Effector CD4-positive, alpha-beta T cell (primary cell): ENCODE measurements at places on chromosomes 11 and 22.

DNA sequence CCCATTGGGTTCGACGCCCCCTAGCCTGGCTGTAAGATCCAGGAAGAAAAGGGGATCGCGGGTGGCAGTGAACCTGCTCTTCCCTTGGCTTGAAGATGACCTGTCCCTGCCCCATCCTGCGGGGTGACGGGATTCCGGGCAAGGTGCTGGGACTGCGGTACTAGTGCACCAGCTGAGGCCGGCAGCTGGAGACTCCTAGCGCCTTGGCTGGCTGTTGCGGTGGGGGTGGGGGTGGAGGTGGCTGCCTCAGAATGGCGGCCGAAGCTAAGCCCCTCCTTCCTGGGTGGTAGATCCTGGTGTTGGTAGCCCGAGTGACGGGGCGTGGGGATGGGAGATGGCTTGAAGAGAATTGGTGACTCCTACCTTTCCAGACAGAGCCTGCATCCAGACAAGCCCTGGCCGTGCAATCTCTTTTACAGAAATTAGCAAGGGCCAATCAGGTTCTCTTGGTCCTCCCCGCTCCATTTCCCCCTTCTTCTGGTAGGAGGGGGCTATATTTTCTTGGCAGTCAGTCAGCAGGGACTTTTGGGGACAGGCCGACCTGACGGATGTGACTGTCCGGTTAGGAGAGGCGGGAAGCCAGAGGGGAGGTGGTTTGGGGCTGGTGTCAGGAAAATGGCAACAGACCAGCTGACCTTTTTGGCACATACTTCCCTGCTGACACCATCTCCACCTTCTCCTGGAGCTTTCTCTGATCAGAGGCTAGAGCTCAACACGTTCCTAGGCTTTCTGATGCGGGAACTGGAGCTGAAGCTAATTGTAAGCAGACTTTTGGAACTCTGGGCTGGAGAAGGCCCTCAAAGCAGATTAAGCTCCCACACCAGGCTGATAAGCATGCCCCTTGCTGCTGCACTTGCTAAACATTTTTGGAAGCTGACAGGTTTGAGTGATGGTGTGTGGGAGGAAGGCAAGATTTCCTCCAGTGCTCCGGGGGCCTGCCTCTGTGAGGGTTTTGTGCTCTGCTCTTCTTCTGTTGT, 2.0 kb downstream of the NAV2 start:
- DNase-seq: no peak

GRCh38 chr11:72534371-72535193, 100.3 kb upstream of the CLPB start:
- DNase-seq: no peak

GRCh38 chr11:125287491-125288210, 123.1 kb downstream of the PKNOX2 start:
- no peak for DNase-seq

GRCh38 chr11:76214968-76215548, 8.8 kb upstream of the WNT11 start:
- DNase-seq: no peak

- DNase-seq: no peak
Observed at GRCh38 chr11:75780888-75781287, 12.3 kb downstream of the DGAT2 start.

GRCh38 chr22:31575190-31575589, 78.9 kb downstream of the SFI1 start:
- DNase-seq: no peak

DNA sequence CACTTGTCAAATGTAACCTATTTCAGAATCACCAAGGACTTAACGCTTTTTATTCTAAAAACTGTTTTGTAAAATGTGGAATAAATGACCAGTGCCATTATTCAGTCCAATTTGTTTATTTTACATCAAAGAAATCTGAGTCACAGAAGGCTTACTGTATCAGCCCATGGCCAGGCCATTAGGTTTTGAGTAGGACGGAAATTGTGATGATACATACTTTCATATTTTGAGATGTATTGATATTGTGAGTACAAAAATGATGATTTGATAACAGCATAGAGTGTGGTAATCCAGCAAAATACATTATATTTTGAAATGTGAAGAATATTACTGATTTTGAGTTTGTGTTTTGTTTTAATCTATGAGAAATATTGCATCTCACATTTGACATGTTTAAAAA, 81.1 kb downstream of the PIWIL3 start:
- no peak for DNase-seq

DNA sequence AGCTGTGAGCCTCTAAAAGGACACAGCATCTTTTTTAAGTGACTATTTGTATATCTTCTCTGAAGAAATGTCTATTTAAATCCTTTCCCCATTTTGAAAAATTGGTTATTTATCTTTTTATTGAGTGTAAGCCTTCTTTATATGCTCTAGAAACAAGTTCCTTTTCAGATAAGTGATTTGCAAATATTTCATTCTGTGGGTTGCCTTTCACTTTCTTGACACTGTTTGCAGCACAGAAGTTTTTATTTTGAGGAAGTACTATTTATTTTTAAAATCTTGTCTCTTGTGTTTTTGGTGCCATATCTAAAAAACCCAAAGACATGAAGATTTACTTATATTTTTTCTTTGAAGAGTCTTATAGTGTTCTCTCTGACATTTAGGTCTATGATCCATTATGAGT, 40.1 kb upstream of the LYVE1 start:
- no peak for DNase-seq

DNA sequence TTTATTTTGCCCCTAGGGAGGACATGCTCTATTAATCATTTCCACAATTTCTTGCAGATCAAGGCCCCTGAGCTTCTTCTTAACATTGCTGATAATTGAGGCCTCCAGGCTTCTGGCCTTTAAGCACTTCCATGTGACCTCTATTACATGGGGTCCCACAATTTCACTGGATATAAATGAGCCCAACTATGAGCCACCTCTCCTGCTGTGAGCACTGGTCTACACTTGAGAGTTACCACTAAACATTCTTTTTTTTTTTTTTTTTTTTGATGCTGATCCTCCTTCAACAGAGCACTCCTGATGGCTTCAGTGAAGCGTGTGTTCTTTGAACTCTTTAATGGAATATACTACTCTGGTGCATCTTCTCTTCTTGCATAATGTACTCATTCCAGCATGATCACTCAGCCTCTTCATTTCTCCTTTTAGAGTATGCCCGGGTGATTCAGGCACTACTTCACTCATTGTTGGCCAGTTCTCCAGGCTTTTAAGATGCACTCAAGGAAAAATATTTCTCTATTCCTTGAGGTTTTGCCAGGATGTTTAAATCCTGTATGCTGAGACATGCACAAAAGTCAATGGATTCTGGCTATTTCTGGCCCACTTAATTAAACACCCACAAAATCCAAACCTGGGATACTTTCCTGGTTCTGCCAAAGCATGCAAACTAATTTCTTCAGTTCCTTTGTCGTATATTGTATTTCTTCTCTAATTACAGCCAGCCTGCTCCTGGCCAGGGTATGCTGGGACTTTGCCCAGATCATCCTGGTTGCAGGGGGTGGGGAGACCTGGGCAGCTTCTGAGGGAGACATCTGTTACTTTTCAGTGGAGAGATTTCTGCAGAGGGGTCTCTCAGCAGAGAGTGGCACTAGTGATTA, 257.8 kb upstream of the LUZP2 start:
- no peak for DNase-seq

- no peak for DNase-seq
Observed at GRCh38 chr11:57248780-57249383, 11.8 kb upstream of the APLNR start.

GRCh38 chr11:6646071-6646470, 9.5 kb downstream of the DCHS1 start:
- DNase-seq: no peak

DNA sequence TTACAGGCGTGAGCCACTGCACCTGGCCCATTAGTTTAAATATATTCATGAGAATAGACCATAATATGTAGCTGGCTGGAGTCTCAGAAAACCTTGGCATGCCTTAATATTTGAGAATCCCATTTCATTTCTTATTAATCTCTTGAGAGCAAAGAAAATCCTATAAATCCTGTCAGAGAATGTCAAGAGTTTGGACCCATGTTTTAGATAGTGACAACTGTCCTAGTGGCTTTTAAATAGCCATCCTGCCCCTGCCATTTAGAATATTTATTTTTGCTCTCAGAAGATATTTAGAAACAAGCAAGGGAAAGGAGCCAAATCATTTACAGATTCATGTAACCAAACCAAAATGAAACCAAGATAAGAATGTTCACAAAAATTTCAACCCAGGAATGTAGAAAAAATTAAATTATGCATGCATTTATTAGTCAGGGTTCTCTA, 107.2 kb downstream of the SWAP70 start:
- DNase-seq: no peak
